HT1080 (cell line): ENCODE measurements at places on chromosomes 2 and 18. TPM values are rescaled to one million over a fixed set of nuclear protein-coding genes. Genes with fewer than 3 reads are reported as not detected.

Gene SGPP2
- not detected in 2 replicates for total RNA-seq

Gene EPB41L3
- 191 and 198 TPM in 2 replicates for total RNA-seq

Gene SLC30A3
- total RNA-seq = 5.0 and 13.5 TPM in 2 replicates

Gene ITGB6
- total RNA-seq = 0.05 and 0.33 TPM in 2 replicates

Gene ALLC
- total RNA-seq = not detected in 2 replicates

Gene SGO2
- total RNA-seq = 14.3 and 20.0 TPM in 2 replicates

DNA sequence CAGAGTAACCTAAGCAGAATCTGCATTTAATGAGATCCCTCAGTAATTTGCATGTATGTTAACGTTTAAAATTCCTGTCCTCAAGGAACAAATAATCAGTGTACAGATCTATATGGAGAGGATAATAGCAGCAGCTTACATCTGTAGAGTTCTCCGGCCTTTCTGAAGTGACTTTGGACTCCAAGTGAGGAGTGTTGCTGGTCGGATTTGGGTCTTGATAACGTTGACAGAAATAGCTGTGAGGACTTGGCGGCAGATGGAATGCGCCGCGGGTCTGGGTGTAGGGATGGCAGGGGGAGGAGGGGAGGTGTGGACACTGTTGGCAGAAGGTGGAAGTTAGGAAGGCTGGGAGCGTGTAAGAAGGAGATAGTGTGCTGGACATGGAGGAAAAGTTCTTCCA is 170.9 kb upstream of the GATA6 start:
- DNase-seq = no peak

DNA sequence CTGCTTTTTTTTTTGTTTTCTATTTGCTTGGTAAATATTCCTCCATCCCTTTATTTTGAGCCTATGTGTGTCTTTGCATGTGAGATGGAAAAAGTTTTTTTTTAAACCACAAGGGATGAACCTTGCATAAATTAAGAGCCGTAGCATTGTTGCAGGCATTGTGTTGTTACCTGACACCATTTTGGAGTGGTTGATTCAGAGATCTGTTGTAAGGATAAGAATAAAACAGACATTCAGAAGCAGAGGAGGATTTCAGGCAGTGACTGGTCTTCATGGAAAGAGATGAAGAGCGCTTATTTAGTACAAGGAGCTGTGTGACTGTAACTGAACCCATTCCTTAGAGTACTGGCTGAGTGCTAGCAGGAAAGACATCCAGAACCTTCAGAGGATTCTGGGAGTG is 101.2 kb downstream of the LTBP1 start:
- peak; percentile 23 for DNase-seq

GRCh38 chr2:100877555-100877954 is 57.6 kb downstream of the NPAS2 start:
- peak; percentile 41 for DNase-seq

DNA sequence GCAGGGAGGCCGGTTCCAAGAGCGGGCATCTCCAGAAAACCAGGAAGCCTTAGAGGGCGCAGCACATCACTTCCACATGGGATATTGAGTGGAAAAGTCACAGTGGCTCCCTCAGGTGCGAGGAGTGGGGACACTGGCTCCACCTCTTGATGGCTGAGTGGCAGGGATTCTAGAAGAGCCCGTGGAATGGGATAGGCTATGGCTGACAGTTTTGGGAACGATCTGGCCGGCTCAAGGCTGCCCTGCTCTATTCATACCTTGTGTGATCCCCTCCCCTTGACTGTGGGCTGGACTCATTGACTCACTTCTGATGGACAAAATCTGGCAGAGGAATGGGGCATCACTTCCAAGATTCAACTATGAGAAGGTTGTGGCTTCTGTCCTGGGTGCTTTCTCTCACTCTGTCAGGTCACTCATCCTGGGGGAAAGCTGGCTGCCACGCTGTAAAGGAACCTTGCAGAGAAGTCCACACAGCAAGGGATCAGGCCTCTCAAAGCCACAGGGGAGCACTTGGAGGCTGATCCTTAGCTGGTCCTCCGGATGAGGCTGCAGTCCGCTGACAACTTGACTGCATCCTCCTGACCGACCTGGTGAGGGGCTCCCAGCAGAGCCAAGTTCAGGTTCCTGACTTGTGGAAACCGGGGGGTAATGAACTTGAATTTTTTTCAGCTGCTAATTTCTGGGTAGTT is 46.7 kb upstream of the HS6ST1 start:
- no peak for DNase-seq

- DNase-seq = peak; percentile 51
These were observed 58.5 kb upstream of the COPS8 start for GRCh38 chr2:237026981-237027711.

GRCh38 chr18:78981394-78981831 is 1.8 kb downstream of the SALL3 start:
- DNase-seq = no peak

- DNase-seq = no peak
These were observed 253.1 kb downstream of the TDRD15 start for GRCh38 chr2:21376864-21377263.

GRCh38 chr18:76364282-76365259 is 130.5 kb downstream of the ZNF516 start:
- no peak for DNase-seq

- peak; percentile 17 for DNase-seq
These were observed 699.9 kb downstream of the DSC3 start for GRCh38 chr18:30342675-30343074.

DNA sequence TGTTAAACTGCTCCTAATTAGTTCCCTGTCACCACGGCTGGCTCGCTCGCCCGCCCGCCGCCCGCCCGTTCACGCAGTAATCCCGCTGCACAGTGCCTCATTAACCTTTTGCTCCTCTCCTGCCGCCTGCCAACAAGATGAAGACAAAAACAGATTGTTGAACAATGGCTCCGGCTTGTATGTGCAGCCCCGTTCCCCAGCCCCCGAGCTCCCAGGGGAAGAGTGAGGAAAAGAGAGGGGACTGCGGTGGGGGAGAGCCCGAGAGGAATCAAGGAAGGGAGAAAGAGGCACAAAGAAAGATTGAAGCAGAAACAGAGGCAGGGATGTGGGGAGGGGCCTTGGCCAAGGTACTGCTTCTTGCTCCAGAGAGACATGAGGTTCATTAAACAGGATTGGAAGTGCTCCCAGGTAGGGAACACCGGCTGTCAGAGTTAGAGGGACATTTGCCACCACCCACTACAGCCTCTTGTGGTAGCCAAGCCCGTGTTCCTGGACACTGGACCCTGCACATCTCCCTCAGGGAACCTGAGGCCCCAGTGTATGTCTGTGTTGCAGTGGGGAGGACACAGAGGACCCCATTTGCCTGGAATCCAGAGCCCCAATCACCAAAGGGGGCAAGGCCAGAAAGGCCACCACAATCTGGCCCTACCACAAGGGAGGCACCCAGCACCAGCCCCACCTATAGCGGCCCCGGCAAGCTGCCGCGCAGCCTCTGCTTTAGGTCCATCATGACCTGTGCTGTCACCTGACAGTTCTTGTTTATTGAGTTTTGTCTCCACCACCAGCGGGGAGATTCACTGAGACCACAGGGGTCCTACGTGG is 38.1 kb downstream of the EMX1 start:
- no peak for DNase-seq

GRCh38 chr2:15040429-15041084 is 408.0 kb downstream of the LRATD1 start:
- no peak for DNase-seq

DNA sequence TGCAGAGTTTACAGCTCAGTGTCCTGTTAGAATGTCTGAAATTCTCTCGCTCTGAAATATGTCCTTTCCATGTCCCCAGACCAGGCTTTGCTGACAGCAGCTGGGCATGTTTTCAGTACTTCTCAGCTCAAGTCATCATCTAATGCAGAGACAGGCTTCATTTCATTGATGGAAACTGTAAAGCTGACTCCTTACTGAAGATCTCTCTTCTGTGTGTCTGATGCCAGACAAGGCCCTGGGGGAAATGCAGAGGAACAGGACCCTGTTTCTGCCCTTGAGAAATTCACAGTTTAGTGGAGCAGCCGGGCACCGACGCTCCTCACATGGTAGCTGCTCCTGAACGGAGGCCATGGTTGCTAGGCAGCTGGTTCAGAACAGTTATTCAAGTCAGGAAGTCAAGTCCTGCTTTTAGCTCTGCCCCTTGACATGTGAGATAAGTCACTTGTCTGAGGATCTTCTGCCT is 24.6 kb upstream of the FZD7 start:
- DNase-seq = no peak

DNA sequence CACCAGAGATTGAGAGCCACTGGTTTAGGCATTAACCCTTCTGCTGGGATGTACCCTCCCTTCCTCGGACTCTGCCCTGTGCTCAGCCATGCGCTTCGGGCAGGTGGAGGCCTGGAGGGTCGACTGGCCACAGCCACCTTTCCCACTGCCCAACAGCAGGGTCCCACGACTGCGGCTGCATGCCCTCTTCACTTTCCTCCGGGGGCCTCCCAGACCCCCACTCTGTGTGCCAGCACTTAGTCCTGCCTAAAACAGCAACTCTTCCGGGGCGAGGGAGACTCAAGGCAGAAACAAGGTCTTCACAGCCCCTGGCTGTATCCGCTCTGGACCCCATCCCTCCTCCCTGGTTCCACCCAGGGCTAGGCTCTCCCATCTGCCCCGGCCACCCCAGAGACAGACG is 31.3 kb upstream of the BIN1 start:
- DNase-seq = no peak

DNA sequence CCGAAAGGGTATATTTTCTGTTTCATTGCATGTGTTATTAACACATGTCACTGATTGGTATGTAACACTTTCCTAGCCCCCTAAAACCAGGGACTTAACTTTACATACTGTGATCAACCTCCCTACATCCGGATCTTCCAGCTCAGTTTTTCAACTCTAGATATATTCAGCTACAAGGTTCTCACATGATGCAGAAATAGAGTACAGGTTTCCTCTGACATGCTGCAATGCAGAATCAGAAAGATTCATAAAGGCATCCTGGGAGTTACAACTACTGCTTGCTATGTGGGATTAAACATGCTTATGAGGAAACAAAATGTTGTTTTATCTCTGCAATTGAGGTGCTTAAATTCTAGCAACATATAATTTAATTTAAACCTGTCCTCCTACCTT is 14.0 kb downstream of the FBXO11 start:
- DNase-seq = no peak

DNA sequence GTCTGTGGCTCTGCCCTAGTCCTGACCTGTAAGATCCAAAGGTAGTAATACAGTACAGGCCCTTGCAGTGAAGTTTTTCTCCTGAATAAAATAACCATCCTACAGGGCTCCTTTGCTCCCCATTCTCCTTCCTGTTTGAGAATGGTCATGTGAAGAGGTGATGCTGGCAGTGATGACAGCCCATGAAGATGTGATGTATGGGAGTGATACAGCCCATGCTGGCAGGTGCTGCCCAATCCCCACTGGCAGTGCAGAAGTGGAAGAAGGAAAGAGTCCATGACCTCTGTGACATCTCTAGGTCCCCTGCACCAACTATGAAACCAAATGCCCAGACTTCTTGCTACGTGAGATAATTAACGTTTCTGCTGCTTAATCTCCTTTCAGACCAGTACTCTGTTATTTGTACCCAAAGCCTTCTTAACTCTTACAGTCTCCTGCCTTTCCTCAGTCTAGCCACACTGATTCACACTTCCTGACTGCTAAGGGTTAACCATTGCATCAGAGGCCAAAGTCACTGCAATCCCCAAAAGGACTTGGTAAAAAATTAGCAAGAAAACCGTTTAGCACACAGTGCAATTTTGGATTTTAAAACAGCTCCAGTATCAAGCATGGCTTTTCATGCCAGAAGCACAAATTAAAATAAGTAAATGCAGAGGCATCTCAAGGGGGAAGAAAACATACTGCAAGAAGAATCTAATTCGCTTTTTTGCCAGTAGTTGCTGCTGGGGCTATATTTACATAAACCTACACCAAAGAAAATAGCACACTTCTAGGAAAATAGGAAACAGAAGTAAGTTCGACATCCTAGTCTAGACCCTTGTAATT is 98.0 kb downstream of the STK39 start:
- DNase-seq = peak; percentile 32

- DNase-seq = no peak
These were observed 17.9 kb upstream of the EHBP1 start for GRCh38 chr2:62687636-62688035.

- no peak for DNase-seq
These were observed 139.8 kb downstream of the OLA1 start for GRCh38 chr2:174108579-174108978.

DNA sequence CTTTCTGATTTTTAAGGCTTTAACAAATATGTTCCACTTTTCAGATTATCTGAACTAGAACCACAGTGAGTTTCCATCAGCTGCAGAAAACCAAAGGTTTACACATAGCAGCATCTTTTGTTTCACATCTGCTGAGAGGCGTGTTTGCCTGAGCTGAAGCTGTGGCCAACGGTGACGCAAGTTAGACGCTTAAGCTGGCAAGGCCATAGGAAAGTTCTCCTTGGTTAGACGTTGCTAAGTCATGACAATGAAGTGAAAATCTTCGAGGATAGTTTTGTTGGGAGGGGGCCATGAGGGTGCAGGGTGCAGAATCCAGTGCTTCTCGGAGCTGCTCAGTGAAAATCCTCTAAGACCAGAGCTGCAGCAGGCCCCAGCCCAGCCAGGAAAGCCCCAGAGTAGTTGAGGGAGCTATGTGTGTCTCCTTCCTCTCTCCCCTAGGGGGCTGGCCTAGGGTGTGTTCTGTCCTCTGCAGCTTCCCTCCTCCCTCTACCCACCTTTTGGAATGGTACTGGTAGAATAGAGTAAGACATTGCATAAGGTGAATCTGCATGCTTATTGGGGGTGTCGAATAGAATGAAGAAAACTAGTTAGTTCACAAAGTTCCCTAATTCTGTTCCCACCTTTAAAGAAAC is 105.4 kb downstream of the FHOD3 start:
- no peak for DNase-seq

DNA sequence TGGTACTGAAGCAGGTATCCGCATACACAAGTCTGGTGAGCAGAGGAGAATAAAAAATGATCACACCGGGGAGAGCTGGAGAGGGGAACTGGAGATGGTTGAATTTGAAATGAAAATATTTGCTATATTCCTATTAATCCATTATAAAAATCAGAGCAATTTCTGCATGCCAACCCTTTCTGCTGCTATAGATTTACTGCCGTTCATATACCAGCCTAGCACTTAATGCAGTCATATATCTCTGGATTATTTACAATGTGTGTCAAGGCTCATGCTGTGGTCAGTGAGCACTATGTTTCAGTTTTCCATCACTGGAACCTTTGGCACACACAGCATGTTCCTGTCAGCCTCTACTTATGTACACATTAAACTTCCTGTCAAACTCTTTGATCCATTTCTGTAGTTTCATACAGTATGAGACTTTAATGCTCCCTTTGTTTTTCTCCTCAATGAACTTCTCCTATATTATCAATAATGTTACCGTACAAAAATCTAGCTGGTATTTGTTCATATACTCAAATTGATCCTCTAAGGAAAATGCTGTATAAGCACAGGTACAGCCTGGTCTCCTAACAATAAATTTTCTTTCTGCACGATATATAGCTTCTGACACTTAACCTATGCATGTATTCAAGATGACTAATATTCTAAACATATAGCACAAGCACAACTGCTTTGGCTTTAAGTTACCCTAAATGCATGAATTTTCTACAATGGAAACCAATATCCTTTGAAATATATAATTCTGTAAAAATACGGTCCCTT is 36.7 kb downstream of the FANCL start:
- DNase-seq = peak; percentile 25

- DNase-seq = no peak
These were observed 36.3 kb downstream of the IRS1 start for GRCh38 chr2:226763320-226763719.

- DNase-seq = peak; percentile 71
These were observed 264.8 kb downstream of the KLHL29 start for GRCh38 chr2:23649819-23650218.
